ENCODE measurements at places on chromosomes 12 and 14.

DNA sequence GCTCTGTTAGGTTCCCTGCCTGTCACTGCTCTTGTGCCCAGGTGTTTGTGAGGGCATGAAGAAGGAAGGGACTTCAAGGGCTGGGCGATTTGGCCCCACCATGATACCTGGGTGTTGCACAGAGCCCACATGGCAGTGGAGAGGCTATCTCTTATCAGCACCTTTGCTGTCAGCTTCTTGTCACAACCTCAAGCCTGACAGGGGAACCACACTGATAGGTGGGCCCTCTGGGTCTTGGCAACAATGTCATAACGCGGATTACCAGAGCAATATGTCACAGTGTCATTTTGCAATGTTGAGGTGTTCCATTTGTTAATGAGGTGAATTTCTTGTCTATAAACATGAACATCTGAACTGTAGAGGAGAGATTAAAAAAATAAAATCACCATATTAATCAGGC, 22.9 kb upstream of the CACNA1C start:
- DNase-seq = no peak

GRCh38 chr12:47141459-47141858, 61.7 kb upstream of the AMIGO2 start:
- DNase-seq = no peak

DNA sequence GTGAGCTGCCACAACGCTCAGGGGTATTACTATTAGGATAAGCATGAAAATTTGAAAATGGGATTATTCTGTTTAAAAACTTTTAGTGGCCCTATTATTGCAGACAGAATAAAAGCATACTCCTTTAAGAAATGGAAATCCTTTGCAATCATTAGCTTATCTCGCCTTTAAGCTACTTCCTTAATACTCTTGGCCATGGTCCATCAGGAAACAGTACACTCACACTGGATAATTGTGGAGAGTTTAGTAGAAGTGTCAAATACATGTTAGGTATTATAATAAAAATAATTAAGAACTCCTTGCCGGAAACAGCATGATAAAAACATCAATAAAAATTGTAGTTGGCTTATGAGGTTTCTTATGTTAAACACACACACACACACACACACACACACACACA, 100.4 kb upstream of the PPFIA2 start:
- DNase-seq = no peak

DNA sequence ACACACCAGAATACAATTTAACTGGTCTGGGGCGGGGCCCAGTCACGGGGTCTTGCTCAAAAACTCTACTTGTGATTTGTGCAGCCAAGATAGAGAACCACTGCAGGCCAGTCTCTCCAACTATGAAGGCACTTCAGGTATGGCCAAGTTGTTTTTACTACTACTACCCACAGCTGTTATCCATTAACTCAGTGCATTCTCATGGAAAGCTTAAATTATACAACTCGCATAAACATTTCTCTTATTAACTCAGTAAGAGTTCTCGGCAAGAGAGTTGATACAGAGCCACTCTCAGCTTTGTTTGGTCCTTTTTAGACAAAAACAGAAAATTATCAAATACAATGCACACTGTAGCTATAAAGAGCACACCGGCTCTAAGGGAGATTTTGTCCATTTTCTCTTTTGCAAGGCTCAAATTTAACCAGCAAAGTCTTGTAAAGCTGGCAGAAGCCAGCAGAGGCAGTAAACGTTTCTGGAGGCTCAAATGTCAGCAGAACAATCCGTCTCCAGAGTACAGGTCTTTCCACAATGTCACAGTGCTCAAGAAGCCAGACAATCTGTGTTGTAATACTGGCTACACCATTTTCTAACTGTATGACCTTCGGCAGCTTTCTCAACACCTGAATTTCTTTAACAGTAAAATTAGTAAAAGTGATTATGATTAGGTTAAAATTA, 85.9 kb downstream of the PTGER2 start:
- peak; percentile 49 for DNase-seq

- peak; percentile 55 for DNase-seq
Measured at GRCh38 chr14:65866448-65866847, 453.9 kb downstream of the FUT8 start.

DNA sequence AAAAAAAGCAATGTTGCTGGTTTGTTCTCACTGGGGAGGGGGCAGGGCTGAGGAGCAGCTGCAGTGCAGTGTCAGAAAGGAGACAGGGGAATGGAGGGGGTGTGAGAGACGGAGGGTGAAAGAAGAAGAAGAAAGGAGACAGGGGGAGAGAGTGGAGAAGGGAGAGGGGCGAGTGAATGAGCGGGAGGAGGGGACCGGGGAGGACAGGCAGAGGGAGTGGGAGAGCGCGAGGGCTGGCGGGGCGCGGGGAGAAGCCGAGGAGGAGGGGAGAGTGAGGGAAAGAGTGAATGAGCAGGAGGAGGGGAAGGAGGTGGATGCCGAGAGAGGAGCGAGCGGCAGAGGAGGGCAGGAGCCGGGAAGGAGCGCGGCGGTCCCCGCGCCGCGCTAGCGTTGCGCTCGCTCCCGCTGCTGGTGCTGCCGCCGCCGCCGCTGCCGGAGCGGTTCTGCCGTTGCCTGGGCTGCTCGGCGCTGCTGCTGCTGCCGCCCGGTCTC, at the start of gene NOVA1:
NOVA1 (minus strand) TSS at position 445 of the 492 bp plus-strand sequence. CDS start 597 bp downstream, outside the sequence.
- DNase-seq = no peak

- no peak for DNase-seq
Measured at GRCh38 chr14:65177551-65177950, 75.2 kb upstream of the MAX start.

DNA sequence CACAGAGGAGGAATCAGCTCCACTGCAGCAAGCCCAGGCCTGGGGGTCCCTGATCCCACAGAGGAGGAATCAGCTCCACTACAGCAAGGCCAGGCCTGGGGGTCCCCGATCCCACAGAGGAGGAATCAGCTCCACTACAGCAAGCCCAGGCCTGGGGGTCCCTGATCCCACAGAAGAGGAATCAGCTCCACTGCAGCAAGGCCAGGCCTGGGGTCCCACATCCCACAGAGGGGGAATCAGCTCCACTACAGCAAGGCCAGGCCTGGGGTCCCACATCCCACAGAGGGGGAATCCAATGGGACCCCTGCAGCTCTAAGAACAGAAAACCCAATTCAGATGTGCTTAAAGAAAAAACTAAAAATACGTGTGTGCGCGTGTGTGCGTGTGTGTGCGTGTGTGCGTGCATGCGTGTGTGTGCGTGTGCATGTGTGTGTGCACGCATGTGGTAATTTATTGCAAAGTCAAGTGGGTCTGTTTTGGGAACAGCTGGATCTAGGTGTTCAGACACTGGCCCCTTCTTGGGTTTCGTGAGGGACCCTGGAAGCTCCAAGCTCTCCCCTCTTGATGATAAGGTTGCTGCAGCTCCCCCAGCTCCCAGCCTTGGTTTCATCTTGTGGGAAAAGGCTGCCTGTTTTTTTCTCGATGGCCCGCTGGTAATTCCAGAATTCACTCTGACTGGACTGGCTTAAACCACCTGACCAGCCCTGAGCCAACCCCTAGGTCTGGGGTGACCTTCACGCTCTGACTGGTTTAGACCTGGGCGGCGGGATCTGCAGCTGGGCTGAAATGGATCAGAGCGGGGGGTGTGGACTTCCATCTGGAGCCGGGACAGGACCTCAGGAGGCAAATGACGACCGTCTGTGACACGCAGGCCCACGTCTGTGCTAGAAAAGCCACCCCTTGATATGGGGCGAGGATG, 47.1 kb downstream of the GALNT9 start:
- DNase-seq = no peak

DNA sequence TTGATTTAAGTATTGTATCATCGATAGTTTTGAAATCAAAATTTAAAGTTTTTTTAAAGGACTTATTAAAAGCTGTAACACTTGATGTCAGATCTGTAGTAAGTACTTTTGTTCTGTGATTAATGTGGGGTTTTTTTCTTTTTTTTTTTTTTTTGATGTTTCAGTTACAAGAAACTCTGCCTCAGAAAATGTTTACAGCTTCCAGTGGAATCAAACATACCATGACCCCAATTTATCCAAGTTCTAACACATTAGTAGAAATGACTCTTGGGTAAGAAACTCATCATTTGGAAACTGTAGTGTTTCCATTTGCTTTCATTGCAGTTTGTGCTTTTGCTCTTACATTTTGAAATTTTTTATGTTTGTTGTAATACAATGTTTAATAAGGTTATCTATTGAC, 45.6 kb downstream of the TBK1 start:
- no peak for DNase-seq

DNA sequence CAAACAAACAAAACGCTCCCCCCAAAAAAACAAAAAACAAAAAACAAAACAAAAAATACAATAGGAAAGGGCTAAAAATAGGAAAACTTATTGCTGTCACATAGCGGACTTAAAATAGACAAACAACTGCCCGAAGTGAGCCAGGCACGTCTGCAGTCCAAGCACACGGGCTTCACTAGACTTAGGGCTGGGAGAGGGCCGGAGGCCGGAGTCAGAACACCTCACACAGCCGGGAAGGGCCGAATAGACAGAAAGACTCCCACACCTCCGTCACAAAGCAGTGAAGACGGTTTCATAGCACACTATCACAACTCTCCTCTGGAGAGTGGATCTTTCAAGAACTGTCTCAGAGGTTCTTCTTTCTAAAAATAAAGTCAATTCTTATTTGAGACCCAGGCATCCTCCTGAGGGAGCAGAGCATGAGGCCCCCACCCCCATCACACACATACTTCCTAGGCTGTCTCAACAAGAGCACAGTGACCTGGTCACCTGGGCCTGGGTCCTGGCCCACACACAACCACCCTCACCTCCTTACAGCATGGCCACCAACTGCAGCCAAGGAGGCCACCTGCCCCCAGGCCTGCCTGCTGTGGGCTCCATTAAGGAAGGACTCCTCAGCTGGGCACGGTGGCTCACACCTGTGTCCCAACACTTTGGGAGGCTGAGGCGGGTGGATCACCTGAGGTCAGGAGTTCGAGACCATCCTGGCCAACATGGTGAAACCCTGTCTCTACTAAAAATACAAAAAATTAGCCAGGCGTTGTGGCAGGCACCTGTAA, 6.7 kb downstream of the BAG5 start:
- no peak for DNase-seq

GRCh38 chr12:120741476-120742421, 16.1 kb downstream of the ACADS start:
- no peak for DNase-seq

- DNase-seq = no peak
Measured at GRCh38 chr12:104054681-104055346, 4.8 kb upstream of the GLT8D2 start.

DNA sequence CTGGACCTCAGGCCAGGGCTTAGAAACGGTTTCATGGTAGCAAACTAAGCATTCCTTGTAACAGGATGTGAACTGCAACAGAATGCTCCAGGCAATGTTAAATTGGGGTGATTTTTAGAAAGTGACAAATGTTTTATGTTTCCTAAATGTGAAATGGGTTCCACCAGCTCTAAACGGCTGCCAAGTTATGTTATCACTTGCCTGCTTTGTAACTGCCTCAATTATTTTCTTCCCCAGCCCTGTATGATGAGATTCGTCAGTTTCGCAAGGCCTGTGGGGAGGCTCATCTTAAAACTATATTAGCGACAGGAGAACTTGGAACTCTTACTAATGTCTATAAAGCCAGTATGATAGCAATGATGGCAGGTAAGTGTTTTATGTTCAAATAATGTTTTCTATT, 70.9 kb downstream of the DERA start:
- DNase-seq = peak; percentile 24

- no peak for DNase-seq
Measured at GRCh38 chr14:91302391-91302790, 57.9 kb upstream of the GPR68 start.

DNA sequence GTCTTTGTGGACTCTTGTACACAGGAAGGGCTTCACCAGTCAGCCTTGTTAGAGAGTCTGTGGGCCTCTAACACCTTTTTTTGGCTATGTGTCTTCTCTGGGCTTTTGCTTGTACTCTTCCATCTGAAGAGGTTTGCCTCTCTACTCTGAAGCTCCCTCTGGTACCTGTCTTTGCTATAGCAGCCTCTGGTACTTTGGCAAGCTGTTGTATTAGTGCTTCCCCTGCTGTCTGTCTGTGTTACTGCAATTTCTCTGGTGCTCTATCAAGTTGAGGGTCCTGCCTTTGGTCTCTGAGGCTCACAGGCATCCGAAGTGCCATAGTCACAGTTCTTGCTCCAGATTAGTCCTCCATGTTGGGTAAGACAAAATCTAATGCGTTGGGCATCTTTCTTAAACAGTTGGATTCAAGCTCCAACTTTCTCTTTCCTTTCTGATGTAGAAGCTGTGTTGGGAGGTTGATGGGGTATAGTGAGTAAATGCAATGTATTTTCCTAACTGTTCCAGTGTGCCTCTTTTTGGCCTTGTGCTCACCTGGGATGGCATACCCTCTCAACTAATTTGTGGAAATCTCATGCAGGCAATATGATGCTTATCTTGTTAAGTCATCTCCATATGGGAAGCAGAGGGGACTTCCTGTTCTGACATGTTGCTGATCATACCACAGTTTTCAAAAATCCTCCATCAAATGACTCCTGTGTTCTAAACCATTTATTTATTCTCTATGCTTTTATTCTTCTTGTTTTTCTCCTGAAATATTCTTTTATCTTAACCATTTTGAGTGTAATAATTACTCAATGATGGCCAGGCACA, 88.8 kb downstream of the ATF7IP start:
- peak; percentile 48 for DNase-seq

- no peak for DNase-seq
Measured at GRCh38 chr12:74985293-74985985, 224.2 kb downstream of the KCNC2 start.

DNA sequence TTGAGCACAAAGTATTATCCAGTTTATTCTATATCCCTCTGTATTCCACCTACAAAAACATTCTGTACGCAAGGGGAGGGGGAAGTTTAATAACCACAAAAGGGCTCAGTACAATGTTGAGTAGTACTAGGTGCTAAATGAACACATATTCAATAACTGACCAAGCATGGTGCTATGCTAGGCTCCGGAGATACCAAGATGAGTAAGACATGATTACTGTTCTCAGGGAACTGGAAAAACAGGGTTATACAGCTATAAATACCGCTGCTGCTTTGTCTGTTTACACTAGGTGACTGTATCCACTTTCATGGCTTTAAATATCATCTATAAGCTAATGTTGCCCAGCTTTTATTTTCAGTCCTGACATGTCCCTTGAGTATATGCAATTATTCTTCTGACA, 135.8 kb downstream of the INSM2 start:
- peak; percentile 47 for DNase-seq

DNA sequence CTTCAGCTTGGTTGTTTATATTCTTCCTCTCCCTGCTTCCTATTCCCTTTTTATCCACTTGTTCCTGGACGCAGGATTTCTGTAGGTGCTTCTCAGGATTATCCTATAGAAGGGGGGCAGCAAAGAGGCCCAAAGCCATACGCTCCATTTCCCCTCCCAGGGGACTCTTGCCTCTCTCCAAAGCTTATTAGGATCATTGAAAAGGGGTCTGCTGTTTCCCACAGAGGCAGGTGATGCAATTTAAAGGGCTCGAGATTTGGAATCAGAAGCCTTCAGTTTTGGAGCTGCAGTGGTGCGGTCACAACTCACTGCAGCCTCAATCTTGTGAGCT, 31.5 kb upstream of the SYNDIG1L start:
- DNase-seq = no peak

DNA sequence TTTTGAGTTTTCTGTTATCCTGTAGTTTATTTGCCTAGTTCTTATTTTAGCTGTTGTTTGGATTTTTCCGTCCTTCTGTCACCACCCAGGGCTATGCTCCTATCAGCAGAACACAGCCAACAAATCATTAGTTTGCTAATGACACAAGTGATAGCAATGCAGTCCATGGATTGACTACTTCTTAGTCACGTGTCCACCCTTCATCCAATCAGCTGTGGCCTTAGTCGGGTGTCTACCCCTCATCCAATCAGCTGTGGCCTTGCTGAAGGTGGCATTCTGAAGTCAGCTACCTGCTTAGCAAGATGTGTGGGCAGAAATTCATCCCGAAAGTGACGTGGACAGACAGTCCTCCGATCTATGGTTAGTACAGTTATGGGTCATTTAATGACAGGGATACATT, 182.3 kb downstream of the GALC start:
- DNase-seq = no peak

Data from fibroblast of skin of right biceps (primary cell).